Cardiac muscle cell (in vitro differentiated cells and primary cell): ENCODE measurements at places on chromosomes 2 and 18.
A peak's percentile ranks its signal among the peaks of the same experiment; 100 is the strongest.

DNA sequence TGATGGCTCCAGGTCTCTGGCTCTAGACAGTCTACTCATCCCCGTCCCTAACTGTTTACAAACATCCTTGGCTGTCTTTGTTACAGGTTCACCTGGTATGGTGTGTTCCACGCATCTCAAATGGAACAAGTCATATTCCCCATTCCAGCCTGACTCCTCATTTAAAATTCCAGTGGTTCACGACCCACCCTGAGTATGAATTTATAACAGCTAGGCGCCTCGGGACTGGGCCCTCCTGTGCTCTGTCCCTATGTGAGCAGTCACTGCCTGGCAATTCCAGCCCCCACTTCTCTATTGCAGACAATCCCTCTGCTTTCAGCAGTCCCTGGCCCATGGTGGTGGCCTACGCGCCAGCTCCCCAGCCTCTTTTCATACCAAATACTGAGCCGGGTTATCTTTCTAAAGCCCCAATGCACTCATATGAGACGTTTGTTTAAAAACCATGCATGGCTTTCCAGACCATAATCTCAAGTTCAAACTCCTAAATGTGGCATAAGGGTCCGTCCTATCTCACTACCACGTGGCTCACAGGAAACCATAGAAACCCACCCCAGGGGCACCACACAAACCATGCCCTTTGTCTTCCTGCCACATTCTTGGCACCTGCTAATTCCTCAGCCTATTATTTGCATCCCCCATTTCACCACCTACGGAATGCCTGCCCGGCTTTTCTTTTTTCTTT is 1.6 kb downstream of the SERPINB8 start:
- no peak for DNase-seq

- no peak for DNase-seq
Observed at GRCh38 chr2:172806996-172807395, 71.4 kb downstream of the RAPGEF4 start.

GRCh38 chr2:41020358-41020757 is 568.5 kb upstream of the SLC8A1 start:
- no peak for DNase-seq

DNA sequence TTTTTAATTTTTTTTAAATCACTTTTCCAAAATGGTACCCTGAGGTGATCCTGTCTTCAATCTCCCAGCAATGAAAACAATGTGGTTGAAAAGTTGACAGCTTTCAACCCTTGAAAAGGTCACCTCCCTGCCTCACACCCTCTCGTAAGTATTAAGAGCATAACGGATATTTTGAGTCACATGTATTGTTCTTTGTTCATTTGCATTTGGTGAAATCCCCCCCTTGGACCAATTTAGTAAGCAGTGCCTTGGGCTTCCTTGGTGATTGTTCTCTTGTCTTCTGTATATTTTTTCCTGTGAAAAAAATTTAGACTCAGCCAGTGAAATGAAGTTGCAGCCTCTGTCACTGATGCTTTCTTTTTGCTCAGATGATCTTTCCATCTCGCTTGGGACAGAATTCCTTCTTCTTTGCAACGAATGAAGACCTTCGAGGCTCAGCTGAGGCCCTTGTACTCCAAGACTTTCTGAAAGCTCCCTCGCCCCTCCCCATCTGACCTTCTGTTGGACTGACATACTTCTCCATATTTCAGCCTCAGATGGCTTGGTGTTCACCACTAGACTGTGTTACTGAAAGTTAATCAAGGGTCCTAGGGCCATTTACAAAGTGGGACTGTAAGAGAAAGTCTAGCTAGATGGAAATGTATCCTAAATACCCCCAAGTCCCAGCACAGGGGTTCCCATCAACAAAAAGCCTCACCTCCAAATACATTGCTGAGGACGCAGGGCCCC is 158.4 kb downstream of the BCL2 start:
- no peak for DNase-seq

DNA sequence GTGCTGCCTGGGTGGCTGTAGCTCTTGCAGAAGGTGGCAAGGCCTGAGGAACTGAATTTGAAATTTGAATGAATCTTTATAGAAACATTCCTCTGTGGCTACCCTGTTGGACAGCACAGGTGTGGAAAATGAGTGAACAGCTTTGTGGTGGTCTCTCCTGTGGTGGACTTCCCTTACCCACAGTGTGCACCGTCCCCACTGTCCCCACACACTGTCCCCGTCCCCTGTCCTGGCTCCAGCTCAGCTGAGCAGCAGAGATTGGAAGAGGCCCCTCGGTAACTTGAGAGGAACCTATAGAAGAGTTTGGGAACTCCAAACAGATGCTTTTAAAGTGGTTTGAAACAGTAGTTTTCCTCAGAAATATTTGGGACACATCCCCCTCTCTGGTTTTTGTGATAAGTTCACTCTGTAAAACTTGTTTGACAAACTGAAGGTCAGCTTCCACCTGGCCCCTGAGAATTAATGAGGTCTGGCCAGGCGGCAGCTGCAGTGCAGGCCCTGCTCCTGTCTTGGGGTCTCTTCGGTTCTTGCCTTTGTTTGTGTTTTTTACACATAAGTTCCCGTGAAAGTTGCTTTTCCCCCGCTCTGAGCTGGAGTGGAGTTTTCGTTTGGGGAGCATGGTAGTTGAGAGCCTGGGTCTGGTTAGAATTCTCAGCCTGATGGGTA is 63.2 kb downstream of the ASAP2 start:
- DNase-seq: no peak

DNA sequence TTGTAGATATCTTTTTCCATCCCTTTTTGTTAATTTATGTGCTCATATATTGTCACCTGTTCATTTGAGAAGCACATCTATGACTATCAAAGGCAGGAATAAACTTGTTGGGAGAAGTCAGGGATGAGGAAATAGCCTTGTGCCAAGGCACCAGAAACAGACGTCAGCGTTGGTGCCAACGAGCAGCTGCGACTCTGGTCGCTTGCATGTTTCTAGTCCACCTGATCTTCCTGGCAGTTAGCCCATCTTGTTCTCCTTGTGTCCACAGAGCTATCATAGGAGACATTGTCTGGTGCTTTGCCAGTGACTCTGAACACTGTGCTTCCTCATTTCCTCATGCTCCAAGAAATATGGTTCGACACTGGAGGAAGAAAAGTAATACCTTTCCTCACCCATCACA is 374.4 kb downstream of the PTPRM start:
- DNase-seq: no peak

DNA sequence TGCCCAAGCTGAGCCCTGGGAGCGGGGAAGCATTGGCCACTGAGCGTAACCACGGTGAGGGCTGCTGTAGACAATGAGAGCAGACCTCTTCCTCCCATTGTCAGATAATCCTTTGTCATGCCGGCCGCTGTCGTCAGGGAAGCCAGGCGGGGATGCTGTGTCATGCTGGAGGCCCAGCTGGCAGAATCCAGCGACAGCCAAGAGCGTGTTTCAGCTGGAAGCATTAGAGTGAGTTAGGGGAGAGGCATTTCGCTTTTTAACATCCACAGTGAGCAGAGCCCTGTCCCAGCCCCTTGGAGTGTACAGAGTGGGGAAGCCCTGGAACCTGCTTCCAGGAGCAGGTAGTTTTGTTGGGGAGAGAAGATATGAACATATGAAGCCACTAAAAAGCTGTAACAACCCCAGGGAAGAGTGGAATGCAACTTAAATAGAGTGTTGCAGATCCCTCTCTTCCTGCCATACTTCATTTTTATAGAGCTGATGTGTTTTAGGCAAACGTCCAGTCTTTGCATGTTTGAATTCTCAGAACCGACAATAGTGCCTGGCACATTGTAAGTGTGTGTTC is 7.0 kb downstream of the CTIF start:
- DNase-seq: peak; percentile 73

- no peak for DNase-seq
Observed at GRCh38 chr2:172823261-172823850, 87.7 kb downstream of the RAPGEF4 start.

DNA sequence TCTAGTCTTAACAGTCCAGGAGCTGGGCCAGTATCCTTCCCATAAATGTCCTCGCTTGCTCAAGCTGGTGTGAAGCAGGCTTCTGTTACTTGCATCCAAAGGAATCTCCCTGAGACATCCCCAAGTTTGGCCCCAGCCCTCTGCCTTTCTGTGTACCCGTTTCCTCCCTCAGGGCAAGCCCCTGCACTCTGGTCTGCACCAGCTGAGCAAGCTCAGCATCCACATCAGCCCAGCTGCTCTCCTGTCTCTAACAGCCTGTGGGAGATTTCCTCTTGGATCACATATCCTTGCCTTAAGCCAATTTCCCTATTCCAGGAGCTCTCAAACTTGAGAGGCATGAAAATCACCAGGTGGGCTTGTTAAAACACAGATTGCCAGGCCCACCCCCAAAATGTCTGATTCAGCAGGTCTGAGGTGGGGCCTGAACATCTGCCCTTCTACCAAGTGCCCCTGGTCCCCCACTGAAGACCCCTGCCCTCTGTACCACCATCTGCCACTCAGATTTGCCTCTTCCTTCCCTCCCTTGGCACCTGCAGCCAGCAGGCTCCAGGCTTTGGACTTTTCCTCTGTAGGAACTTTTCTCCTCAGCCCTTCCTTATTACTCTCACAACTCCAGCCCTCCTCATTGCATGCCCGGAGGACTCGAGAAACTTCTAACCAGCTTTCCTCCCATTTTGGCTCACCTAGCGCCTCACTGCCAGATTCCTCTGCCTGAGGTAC is 32.1 kb downstream of the REEP1 start:
- no peak for DNase-seq

- DNase-seq: no peak
Observed at GRCh38 chr2:40028792-40029488, 249.9 kb upstream of the THUMPD2 start.

DNA sequence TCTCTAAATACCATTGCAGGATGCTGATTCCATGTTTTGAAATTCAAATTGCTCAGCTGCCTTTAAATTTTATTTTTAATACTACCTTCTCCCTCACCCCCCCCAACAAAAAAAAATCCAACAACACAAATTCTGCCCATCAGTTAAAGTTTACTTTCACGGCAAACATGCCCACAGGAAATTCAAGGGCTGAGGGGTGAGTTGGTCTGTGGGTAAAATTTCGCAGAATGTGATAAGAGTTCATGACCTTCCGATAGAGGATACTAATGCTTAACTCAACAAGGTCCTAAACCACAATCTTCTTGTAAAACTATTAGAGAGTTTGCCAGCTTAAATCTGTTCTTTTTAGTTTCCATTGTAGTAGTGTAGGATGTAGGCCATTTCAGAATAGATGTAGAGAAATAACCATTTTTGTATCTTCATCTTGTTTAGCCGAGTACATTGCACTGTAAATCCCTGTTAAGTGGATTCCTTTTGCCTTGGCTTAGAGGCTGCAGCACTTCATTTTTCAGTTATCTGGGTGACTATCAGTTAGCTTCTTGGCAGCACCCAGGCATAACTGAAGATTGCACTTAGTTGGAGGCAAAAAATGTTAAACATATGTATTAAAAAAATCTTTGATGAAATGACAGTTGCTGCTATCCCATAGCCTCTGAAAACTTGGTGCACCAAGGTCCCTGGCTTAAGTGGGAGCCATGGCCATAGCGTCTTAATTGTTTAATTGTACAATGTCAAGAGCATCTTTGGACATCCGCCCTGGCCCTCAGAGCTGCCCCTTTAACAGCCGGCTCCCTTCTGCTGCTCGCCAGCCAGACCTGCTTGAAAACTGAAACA is 232.3 kb downstream of the HAUS1 start:
- DNase-seq: peak; percentile 21

DNA sequence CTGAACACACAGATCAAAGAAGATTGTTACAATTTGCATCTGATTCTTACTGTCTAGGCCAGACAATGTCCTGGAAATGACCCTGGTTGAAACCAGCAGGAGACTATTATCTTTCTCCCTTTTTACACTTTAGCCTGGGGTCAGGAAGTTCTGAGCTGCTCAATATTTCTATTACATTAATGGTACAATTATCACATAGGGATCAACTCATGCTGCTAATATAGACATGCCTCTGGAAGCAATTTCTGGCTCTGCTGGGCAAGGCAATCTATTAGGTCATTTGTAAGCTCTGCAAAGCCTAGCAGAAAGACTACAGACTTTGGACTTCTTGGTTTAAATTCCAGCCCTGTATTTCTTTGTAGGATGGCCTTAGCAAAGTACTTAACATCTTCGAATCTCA is 205.3 kb downstream of the LRP1B start:
- no peak for DNase-seq

DNA sequence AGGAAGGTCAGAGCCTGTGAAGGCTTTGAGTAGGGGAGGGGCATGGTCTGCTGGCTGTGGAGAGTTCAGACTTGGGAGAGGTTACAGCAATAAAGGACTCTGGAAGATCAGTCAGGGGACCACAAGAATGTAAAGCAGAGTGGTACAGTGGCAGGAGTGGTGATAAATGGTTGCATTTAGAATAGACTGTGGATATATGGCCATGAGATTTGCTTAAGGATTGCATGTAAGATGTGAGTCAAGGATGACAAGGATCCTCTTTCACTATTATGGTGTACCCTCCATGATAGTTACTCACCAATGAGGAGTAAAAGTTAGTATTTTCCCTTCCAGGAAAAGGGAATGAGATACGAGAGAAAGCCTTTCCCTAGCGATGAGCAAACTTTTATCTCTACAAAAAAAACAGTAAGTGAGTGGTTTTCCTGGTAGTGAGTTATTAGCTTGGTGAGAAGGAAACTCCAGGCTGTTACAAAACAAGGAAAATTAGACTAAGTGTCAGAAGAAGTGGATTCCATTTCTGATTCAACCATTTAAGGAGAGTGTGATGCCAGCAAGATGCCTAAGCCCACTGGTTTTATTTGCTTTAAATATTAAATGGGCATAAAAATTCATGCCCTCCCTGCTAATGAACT is 818.0 kb upstream of the ACVR2A start:
- DNase-seq: no peak

DNA sequence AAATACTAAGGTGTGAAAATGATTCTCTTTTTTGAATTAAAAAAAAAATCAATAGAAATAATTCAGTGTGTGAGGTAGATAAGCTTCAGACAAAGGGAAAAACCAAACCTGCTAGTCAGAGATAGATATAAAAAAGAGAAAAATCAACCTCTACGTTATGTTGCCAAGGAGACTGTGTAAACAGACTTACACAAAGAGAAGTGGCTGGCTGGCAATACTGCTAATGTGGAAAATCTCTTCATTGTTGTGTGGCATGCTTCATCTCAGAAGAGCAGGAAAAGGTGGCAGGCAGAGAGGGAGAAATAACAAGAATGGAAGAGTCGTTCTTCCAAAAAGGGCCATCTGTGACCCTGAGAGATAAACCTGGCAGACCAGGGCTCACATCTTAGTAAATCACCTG is 200.8 kb downstream of the SLC8A1 start:
- no peak for DNase-seq

GRCh38 chr2:61604433-61604832 is 66.3 kb upstream of the XPO1 start:
- DNase-seq: no peak

DNA sequence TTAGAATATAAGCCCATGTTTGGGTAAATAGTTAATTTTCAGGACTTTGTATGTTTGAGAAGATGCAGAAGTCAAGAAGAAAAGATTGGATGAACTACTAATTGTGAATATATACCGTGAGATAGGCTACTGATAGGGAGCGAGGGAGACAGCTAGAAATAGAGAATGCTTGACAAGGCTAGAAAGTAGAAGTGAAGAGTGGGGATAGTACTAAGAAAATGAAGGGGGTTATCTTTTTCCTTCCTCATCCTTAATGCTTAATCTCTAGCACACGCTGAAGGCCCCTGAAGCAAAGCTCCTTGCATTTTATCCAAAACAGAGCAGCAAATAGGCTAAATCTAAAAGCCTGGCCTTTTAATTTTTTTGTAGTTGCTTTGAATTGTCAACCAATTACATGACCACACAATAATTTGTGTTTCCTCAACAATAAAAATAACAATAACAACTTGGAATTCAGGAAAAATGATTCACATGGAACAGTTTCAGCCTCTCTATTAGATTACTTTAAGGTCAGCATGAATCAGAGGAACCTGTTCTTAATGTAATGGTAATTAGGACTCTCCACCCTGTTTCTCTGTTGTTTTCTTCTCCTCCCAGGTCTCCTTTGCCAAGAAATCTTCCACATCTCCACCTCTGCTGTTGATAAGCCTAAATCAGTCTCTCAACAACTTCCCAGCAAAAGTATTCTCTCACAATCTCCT is 1071.3 kb upstream of the ZEB2 start:
- no peak for DNase-seq
